ENCODE measurements at places on chromosomes 6 and 20. TPM values are rescaled to one million over a fixed set of nuclear protein-coding genes. Genes with fewer than 3 reads are reported as not detected.

GRCh38 chr6:27679308-27679963 is 206.5 kb upstream of the ZNF184 start:
- H3K4me1 ChIP-seq: no peaks in the 10 kb centered on the region
- no peak overlapping the region for H3K4me3 ChIP-seq
- DNase-seq: no peak
- no peaks in the 10 kb centered on the region for H3K27me3 ChIP-seq
- H3K27ac ChIP-seq: no peak overlapping the region

DNA sequence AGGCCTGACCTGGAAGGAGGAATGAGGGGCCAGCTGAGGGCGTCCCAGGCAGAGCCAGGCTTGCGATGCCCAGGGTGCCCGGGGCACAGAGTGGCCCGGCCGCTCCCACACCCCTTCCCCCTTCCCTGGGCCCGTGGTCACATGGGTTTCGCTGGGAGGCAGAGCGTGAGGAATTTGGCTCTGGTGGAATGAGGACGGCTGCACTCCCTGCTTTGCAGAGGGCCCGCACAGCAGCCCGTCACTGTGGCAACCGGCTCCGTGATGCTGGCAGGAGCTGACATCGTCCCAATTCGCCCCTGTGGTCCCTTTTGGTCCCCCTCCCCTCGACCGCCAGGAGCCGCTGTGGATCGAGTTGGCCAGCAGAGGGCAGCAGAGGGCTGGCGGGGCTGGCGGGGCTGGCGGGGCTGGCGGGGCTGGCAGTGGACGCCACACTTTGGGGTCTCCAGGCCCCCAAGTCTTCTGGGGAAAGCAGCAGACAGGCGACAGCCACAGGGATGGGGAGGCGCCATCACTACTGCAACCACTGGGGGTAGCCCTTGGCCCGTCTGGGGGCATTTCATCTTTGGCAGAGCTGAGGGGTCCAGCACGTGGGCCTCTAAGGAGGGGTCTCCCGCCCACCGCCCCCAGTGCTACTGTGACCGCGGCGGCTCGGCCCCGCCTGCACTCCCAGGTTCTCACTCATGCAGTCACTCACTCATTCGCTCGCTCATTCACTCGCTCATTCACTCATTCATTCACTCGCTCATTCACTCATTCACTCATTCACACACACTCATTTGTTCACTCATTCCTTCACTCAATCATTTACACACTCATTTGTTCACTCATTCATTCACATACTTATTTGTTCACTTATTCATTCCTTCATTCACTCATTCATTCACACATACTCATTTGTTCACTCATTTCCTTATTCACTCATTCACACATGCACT is 49.7 kb upstream of the BHLHE23 start:
- no peaks in the 10 kb centered on the region for H3K4me1 ChIP-seq
- no peak overlapping the region for H3K27ac ChIP-seq
- no peak for DNase-seq
- no peaks in the 10 kb centered on the region for H3K27me3 ChIP-seq
- H3K4me3 ChIP-seq: no peak overlapping the region

GRCh38 chr6:133983099-133983939 is 30.3 kb downstream of the TBPL1 start:
- no peaks in the 10 kb centered on the region for H3K27me3 ChIP-seq
- H3K27ac ChIP-seq: no peak overlapping the region
- H3K4me3 ChIP-seq: no peak overlapping the region
- peak; percentile 80 for DNase-seq

The NKAPL gene
- total RNA-seq: 3.3 TPM

DNA sequence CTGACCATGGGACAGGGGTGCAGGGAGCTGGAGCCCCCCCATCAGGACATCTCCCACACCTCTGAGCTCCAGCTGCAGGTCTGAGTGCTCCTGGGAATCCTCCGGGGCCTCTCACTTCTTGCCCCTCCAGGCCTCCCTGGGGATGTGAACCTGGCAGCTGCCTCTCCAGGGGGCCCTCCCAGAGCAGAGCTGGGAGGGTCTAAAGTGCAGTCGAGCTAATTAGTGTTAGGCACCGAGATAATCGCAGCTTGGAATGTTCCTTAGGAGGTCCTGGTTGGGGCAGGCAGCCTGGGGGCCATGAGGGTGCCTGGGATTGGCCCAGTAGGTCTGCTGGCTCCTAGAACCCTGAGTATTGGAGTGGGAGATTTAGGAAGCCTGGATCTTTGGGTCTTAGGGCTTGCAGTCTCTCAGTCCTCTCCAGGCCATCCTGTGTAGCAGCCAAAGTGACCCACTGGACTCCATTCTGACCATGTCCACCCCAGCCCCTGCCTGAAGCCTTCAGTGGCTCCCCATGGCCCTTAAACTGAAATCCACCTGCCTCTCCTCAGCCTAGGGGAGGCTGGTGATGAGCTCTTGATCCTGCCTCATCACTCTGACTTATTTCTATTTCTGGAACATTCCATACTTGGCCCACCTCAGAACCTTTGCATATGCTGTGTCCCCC is 26.0 kb downstream of the CEBPB start:
- no peaks in the 10 kb centered on the region for H3K27me3 ChIP-seq
- no peak overlapping the region for H3K4me3 ChIP-seq
- peaks cover 6% of the 10 kb centered on the region for H3K4me1 ChIP-seq
- H3K36me3 ChIP-seq: no peaks in the 10 kb centered on the region
- no peak overlapping the region for H3K27ac ChIP-seq

DNA sequence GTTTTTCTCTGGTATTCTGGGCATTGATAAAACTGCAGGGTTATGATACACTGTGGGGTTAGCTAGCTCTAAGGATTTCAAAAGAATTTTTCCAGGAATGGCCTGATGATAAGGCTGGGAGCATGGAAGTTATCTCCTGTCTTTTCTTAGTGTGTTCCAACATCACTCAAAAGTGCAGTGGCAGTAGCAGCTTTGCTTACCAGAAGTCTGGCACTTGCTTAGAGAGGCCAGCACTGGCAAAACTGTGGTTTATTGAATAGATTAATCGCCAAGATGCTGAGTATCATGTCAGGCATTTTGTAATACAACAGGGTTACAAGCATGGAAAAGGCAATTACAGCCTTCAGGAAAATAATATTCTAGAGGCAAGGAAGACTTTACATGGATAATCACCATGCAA is 719.5 kb upstream of the GJE1 start:
- H3K27ac ChIP-seq: no peak overlapping the region
- no peaks in the 10 kb centered on the region for H3K27me3 ChIP-seq
- H3K4me3 ChIP-seq: no peak overlapping the region

- no peaks in the 10 kb centered on the region for H3K27me3 ChIP-seq
- no peak overlapping the region for H3K4me3 ChIP-seq
- no peak for DNase-seq
- no peaks in the 10 kb centered on the region for H3K36me3 ChIP-seq
Measured at GRCh38 chr6:132973514-132973993, 159.2 kb downstream of the RPS12 start.

The GHRH gene
- not detected for total RNA-seq

DNA sequence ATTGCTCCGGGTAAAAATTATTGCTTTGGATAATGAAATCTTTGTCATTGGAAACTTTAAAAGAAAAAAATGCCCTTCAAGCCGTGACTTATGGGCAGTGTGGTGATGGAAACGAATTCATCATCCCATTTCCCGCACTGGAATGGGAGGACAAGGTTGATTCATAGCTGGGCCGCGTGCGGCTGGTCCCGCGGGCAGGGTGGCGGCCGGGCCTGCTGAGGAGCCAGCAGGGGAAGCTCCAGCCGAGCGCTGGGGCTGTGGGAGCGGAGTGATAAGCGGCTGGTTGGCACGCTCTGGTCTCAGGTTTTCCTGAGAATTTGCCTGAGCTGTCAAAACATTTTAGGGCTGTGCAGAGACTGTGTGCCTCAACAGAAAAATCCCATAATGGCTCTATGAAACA is 351.7 kb downstream of the CDC5L start:
- H3K4me1 ChIP-seq: peaks cover 8% of the 10 kb centered on the region
- H3K27ac ChIP-seq: no peak overlapping the region
- DNase-seq: peak; percentile 41
- no peaks in the 10 kb centered on the region for H3K36me3 ChIP-seq
- no peaks in the 10 kb centered on the region for H3K27me3 ChIP-seq

- DNase-seq: no peak
- H3K4me1 ChIP-seq: peaks cover 23% of the 10 kb centered on the region
- H3K4me3 ChIP-seq: no peak overlapping the region
- H3K27ac ChIP-seq: peak overlapping the region; percentile 82
- H3K36me3 ChIP-seq: peaks cover 1% of the 10 kb centered on the region
Measured at GRCh38 chr6:32047855-32048766, 9.9 kb downstream of the CYP21A2 start.

The HAO1 gene
- total RNA-seq: not detected

- H3K36me3 ChIP-seq: no peaks in the 10 kb centered on the region
- no peak overlapping the region for H3K4me3 ChIP-seq
- no peaks in the 10 kb centered on the region for H3K27me3 ChIP-seq
- H3K4me1 ChIP-seq: no peaks in the 10 kb centered on the region
- no peak overlapping the region for H3K27ac ChIP-seq
Measured at GRCh38 chr20:39489986-39490560, 527.9 kb downstream of the DHX35 start.

The MAP3K5 gene
- 45.2 TPM for total RNA-seq

The SOBP gene
- 6.3 TPM for total RNA-seq
